ENCODE measurements at places on chromosomes 5 and 9.

DNA sequence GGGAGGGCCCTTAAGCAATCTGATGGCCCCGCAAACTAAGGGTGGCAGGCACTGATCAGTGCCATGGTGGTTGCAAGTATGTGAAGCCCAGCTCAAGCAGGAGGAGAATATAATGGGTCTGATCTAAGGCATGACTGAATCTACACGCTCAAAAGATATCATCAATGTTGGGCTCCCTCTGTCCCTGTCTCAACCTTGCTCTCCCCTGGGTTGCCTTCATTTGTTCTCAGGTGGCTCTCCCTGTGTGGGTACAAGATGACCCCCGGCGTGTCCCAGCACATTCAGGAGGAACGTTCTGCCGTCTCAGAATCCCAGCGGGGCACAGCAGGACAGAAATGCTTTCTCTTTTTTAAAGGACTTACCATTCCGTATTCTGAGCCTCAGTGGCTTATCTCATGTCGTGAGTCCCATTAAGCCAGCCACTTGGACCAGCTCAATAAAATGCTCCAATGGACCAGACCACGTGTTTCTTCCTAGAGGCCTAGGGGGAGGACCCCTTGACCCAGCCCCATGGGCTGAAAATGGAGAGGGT lies 12.0 kb upstream of the RNF130 start:
- DNase-seq, result no peak

GRCh38 chr9:84711936-84712335 lies 42.4 kb downstream of the NTRK2 start:
- no peak for DNase-seq

DNA sequence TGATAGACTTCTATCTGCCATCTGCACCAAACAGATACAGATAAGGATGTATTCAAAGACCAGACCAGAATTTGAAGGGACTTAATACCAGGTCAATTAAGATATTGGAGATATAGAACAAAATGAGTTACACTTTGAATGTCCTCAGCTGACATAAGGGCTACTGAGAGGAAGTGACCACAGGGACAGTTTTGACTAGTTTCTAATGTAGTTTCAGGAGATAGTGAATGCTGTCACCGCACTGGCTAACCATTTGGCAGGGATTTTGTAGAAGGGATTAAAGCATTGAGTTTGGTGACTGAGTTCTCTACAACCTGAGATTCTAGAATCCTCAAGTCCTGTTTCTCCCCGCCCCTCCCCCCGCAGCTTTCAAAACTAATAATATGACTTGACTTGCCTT lies 22.7 kb downstream of the CCNH start:
- no peak for DNase-seq

- no peak for DNase-seq
Measured at GRCh38 chr9:14018081-14018480, 295.9 kb downstream of the NFIB start.

DNA sequence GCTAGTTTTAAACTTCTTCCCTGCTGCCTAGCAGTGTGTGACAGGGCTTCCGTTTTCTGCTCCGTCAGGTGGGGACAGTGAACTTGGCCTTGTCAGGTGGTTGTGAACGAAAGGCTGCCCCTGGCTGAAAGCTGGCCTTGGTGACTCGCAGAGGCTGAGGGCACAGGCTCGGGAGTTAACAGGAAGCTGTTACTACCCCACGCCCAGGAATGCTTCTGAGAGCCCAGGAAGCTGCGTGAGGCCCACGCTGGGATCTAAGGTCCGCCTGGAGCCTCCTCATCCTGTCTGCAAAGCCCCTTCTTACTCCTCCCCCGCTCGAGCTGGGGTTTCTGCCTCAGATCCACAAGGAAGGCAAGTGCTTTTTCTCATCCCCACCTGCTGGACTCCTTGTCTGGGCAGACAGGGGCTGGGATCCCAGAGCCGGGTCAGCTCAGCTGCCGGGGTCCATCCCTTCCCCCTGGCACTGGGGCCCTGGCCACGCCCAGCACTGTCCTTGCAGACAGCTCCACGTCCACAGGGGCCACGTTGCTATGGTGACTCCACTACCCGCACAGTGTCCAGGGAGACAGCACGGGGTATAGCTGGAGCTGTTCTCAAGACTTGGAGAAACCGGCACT lies 124.7 kb upstream of the TBC1D2 start:
- DNase-seq, result no peak

DNA sequence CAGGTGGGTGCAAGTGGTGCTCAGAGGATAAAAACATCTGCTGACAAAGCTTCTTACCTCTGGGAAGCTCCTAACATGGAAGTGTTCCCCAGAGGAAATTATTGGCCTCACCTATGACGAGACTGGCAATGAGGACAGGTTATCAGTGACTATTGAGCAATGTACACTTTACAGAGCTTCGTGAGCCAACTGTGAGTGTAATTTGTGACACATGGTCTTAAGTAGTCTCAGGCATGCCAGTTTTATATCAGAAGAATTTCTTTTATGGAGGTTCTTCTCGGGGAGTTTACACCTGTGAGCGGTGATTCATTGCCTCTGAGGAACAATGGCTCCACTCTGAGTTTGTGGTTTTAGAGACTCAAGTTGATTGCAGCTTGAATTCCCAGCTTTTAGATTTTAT lies 11.3 kb downstream of the ANKDD1B start:
- DNase-seq, result no peak

DNA sequence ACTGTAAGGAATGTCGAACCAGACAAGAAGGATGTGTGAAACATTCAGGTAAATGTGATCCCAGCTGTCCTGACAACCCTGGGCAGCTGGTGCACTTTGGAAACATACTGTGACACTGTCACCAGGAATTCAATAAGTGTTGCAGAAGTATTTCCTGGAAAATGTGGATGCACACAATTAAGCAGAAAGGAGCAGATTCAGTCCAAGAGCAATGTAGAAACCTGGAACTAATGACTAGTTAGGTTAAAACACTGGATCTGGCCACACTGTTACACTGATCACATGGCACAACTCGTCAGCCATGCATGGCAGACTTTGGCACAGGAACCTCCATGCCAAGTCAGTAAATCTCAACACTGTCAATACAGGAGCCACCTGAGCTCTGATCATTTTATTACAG lies 109.0 kb downstream of the FAM174A start:
- no peak for DNase-seq

- no peak for DNase-seq
Measured at GRCh38 chr9:33690143-33690933, 105.0 kb upstream of the PRSS3 start.

GRCh38 chr9:20551835-20552234 lies 70.5 kb downstream of the MLLT3 start:
- peak; percentile 60 for DNase-seq

DNA sequence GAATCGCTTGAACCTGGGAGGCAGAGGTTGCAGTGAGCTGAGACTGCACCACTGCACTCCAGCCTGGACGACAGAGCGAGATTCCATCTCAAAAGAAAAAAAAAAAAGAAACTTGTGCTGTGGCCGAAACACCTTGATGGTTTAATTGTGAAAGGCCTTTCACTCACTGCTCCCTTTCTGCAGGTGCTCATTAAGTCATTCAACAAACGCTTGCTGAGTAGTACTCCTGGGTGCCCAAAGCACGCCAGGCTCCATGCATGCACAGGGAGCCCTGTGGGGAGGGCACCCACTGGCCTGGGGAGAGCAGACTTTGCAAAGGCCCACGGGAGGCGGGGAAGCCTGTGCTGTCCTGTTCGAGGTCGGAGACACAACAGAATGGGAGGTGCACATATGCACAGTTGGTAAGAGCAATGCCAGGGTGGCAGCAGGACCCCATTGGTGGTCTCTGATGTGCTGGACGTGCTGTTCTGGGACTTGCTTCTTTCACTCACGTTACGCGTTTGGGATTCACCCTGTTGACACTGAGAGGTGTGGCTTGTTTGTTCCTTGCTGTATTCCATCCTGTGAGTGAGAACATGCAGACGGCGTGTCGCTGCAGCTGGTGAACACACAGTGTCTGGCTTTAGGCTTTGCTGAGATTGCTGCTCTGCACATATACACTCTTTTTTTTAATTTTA lies 3.0 kb upstream of the ENTPD2 start:
- DNase-seq, result no peak

DNA sequence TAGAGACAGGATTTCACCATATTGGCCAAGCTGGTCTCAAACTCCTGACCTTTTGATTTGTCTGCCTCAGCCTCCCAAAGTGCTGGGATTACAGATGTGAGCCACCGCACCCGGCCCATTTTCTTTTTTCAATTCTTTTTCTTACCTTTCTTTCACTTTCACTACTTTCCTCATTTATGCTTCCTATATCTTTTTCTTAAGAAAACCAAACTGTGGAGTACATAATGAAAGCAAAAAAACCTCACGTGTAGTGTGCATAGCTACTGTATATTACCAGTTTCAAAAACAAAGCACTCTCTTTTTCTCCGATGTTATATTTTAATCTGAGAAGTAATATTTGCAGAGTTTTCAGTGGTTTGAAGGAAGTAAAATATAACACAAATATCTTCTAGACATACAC lies 8.0 kb upstream of the CAST start:
- no peak for DNase-seq

GRCh38 chr9:124248066-124248465 lies 9.7 kb upstream of the NEK6 start:
- DNase-seq, result no peak

DNA sequence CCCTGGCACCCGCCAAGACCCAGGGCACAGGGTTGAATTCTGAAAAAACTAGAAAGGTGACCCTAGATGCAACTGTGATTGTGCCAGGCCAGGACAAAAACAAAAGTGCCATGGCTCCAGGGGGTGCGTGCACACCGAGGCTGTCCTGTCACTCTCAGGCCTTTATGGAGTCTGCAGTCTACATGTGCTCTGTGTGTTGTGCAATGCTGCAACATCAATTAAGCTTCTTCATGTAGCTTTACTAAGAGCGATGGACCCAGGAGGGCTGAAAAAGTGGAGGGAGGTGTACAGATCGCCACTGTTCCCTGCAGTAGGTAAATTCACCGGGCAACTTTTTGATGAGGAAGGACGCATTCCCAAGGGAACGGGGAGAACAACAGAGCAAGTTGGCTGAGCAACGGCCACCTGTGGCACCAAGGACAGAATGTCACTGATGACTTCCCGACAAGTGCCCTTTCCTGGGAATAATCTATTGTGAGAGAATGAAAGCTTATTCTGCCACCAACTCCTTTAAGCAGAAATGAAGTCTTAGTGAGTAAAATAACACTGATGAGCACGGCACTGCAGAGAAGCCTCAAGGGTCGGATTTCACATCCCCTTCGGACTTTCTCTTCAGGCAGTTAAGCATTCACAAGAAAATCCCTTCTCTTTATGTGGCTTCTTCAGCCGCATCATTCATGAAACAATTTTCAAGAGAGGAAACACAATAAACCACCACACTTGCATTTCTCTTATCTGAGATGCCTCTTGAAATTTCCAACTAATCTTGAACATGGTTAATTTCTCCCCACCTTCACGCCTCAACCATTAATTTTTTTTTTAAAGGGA lies 149.6 kb downstream of the DROSHA start:
- no peak for DNase-seq

- no peak for DNase-seq
Measured at GRCh38 chr5:166505067-166505466, 1786.4 kb upstream of the WWC1 start.

GRCh38 chr9:131262327-131263032 lies 13.8 kb downstream of the FAM78A start:
- no peak for DNase-seq

- DNase-seq, result no peak
Measured at GRCh38 chr5:161925960-161926359, 78.0 kb downstream of the GABRA1 start.

- no peak for DNase-seq
Measured at GRCh38 chr5:42720251-42720650, 36.4 kb upstream of the CCDC152 start.

- no peak for DNase-seq
Measured at GRCh38 chr9:69743930-69744329, 15.9 kb downstream of the PTAR1 start.

DNA sequence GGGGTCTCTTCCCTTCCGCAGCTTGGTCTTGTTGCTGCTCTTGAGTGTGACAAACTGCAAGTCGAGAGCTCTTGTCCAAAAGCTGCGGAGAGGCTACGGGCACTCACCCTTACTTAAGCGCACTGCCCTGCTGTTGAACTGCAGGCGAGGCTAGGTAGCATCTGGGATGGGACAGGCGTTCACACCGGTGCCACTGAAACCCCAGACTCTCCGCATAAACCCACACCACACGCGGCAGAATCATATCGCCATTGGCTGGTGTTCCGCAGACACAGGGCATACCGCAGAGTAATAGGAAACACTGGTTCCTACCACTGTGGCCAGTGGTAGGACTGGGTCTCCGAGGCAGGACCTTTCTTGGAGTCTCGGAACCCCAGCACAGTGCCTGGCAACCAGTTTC lies 2.2 kb upstream of the NPR3 start:
- no peak for DNase-seq

DNA sequence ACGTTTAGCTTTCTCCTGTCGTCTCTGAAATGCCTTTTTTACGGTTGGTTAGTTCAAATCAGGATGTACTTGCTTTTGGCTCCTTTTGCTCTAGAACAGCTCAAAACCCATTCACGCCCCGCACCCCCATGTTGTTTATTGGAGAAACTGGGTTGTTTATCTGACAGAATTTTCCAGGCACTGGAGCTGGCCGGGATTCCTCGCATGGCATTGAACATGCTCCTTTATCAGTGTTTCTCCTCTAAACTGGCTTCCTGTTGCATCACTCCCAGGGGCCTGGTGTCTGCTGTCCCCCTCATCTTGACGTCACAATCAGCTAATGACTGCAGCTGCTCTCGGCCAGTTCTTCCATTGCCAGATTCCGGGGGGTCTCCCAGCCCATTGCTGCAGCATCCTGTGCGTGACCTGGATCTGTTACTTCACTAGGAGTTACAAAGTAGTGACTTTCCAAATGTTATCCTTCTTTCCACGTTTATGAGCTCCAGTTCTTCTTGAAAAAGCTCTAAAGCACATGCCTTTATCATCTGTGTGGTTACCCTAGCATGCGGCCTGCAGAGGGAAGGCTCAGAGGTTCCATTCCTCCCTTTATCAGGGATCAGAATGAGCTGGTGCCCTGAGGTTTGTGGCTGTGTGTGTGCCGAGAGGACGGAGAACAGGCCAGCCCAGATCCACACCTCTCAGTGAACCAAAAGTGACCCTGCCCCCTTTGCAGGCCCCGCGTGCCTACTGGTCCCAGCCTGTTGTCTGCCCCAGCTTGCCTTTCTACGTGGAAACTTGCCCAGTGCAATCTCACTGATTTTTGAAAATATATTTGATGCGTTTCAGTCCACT lies 27.5 kb downstream of the FAM163B start:
- DNase-seq, result no peak

DNA sequence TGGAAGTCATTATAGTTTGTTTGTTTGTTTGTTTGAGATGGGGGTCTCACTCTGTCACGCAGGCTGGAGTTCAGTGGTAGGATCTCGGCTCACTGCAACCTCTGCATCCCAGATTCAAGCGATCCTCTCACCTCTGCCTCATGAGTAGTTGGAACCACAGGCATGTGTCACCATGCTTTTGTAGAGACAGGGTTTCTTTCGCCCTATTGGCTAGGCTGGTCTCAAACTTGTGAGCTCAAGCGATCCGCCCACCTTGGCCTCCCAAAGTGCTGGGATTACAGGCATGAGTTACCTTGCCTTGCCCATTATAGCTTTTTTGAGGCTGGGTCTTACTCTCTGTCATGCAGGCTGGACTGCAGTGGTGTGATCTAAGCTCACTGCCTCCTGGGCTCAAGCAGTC lies 28.8 kb downstream of the NSD1 start:
- DNase-seq, result no peak

Measured in CD4-positive, CD25-positive, alpha-beta regulatory T cell (primary cell).